ENCODE measurements at places on chromosomes 5 and 9.
A peak's percentile ranks its signal among the peaks of the same experiment; 100 is the strongest.

- no peak for DNase-seq
Measured at GRCh38 chr5:133698259-133698554, 85.9 kb upstream of the FSTL4 start.

- DNase-seq, result no peak
Measured at GRCh38 chr9:100730086-100730485, 152.2 kb downstream of the CAVIN4 start.

DNA sequence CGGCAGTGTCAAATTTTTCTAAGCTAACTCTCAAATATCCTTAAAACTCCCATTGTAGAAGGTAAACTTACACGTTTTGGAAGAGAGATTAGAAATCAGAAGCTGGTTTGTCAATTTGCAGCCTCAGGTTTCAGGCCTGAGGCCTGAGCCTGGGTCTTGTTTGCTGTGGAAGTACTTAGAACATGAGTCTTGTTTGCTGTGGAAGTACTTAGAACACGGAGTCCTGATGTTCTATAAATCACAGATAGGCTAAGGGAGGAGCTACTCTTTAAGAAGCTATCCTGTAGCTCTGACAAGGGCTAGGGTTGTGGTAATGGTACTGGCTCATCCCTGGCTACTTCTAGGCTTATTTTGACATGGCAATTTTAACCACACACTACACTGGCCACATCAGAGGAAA, 97.8 kb downstream of the FBXW11 start:
- no peak for DNase-seq

- DNase-seq, result peak; percentile 28
Measured at GRCh38 chr5:141951332-141951781, 6.6 kb downstream of the PCDH12 start.

- no peak for DNase-seq
Measured at GRCh38 chr9:127790094-127790855, 4.4 kb downstream of the CDK9 start.

- no peak for DNase-seq
Measured at GRCh38 chr5:138770291-138770690, 17.1 kb downstream of the CTNNA1 start.

- peak; percentile 22 for DNase-seq
Measured at GRCh38 chr9:113579283-113580040, 115.9 kb downstream of the RGS3 start.

DNA sequence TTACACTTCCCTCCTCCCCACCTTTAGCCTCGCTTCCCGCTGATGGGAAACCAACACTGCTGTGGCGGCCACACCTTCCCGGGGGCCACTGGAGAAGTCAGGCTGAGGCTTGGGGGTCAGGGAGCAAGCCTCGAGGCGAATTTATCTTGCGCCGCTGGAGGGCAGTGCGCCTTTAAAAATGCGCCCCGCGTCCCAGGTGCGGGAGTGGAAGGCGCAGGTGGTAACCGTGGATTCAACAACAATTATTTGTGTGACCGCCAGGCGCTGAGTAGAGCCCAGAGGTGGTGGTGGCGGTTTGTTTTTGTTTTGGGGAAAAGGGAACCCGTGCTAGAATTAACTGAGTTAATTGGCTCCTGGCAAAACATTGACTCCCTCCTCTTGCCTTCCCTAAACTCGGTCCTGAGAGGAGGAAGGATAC, 1.1 kb downstream of the CFAP77 start:
- peak; percentile 77 for DNase-seq

GRCh38 chr9:129458663-129459546, 162.0 kb downstream of the C9orf50 start:
- peak; percentile 44 for DNase-seq

GRCh38 chr5:116626272-116626723, 51.7 kb upstream of the SEMA6A start:
- DNase-seq, result no peak

DNA sequence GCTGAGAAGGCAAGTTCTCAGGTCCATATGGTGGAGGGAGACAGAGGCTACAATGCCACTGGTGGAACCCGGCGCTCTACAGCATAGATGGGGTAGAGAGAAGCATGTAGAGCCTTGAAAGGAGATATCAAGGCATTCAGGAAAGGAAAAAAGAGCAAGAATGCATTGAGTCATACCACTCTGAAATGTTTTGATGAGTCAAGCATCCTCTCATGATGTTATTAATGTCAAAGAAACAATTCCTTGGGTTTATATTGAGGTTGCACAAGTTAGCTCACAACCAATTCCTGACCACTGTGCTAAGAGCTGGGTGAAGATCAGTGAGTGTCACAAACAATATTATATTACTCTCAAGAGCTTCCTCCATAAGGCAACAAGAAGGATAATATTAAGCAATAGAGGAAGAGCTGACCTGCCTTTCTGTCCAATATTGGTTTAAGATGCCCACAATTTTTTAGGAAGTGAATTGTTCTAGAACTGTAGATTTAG, 178.0 kb downstream of the RFK start:
- no peak for DNase-seq

DNA sequence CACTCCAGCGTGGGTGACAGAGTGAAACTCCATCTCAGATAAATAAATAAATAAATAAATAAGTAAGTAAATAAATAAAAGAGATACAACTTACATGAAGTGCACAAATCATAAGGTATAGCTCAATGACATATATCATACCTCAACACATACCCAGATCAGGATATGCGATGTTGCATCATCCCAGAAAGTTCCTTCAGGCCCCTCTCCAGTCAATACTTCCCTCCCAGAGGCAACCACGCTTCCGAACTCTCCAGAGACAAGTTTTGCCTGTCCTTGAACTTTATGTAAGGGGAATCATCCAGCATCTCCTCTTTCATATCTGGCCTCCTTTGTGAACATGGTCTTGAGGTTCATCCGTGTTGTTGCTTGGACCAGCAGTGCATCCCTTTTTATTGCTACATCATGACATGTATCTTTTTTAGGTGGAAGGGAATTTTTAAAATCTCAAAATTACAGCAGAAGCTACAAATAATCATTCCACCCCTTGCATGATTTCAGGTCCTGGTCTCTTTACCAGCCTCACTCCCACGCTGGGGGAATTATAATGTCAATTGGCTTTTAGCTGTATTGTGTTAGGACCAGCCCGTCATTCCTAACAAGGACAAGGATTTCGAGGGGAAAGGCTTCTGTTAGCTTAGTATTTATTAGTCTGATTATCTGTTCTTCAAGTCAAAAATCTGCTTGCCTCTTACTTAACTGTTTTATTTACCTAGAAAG, 32.9 kb upstream of the AOPEP start:
- DNase-seq, result no peak

GRCh38 chr5:3047212-3047774, 295.8 kb upstream of the IRX2 start:
- DNase-seq, result no peak

DNA sequence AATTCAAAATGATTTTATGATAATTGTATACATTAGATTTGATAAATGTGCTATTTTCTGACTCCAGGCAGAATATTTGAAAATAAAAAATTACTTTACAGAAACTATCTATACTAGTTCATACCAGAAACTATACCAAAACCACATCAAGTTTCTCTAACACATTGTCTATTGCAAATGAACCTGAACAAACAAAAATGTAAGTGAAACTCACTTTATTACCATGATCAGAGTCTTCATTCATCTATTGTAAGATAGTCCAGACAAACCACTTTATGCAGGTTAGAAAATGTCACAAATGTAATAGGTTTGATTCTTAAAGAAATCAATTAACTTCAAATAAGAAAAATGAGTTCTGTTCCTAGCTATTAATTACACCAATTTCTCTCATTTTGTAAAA, 99.4 kb downstream of the OXCT1 start:
- DNase-seq, result no peak

DNA sequence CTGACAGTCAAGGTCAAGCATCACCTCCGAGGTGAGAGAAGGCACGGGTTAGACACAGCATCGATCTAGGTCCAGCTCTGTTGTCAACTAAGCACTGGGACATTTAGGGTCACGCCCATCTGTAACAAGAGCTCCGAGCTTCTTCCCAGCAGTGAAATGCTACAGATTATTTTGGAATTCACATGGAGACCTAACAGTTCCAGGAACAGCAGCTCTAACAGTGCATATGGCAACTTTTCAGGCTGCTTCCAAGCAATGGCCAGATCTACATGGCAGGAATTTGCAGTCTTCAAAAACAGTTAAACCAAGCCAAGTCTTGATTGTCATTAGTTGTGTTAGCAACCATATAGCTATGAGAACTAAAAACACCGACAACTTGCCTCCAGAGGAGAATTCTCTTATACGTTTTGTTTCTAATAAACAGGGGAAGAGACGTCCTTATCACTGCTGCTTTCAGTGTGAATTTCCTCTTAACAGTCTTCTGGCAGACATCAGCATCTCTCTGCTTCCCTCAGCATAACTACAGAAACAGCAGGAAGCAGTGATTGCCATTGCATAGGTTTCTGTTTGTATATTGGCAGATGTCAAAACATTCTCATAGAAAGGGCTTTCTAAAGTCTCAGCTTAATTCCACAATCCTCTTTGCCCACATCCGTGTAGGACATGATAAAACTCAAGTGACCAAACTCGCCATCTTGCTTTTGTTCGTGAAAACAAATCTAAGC, 242.1 kb upstream of the DAPK1 start:
- no peak for DNase-seq

GRCh38 chr5:139650689-139651042, 2.5 kb downstream of the CXXC5 start:
- DNase-seq, result no peak

GRCh38 chr9:83934569-83935275, 13.5 kb upstream of the KIF27 start:
- DNase-seq, result no peak

GRCh38 chr5:34669931-34670516, 13.9 kb downstream of the RAI14 start:
- no peak for DNase-seq

- no peak for DNase-seq
Measured at GRCh38 chr5:91188755-91189154, 194.4 kb downstream of the ARRDC3 start.

GRCh38 chr9:14243514-14244042, 70.4 kb downstream of the NFIB start:
- DNase-seq, result no peak

- DNase-seq, result no peak
Measured at GRCh38 chr5:123425431-123425830, 2.2 kb upstream of the CEP120 start.

DNA sequence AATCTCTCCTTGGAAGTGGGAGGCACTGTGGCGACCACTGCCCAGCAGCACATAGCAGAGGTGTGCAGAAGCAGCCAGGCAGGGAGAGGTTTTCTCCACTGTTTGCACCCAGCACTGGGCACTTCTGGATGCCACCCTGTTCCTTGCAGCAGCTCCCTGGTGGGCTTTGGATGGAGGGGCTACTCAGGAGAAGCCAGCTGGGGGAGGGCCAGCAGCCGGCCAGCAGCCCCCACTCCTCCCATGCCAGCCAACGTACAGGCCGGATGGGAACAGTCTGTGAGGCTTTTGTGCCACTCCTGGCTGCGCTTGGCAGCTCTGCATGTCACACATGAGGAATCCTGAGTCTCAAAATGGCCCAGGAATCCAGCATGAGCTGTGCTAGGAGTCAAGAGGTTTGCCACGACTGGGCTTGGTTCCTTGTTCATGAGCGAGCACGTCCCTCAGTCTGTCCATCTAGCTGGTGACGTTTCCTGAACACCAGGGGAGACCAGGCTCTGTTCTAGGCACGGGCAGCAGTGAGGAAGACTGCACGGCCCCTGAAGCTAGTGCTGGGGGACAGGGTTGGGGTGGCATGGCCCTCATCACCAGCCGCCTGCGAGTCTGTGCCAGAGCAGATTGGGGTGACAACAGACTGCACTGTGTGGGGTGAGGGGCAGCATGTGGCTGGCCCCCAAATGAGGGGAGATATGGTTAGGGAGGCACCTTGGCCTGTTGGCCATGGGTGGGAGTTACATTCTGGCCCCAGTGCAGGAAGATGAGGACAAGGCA, 10.1 kb downstream of the PHF2 start:
- no peak for DNase-seq

- DNase-seq, result no peak
Measured at GRCh38 chr9:92328225-92328624, 2.5 kb downstream of the CENPP start.

- DNase-seq, result no peak
Measured at GRCh38 chr9:14281136-14281795, 32.7 kb downstream of the NFIB start.

DNA sequence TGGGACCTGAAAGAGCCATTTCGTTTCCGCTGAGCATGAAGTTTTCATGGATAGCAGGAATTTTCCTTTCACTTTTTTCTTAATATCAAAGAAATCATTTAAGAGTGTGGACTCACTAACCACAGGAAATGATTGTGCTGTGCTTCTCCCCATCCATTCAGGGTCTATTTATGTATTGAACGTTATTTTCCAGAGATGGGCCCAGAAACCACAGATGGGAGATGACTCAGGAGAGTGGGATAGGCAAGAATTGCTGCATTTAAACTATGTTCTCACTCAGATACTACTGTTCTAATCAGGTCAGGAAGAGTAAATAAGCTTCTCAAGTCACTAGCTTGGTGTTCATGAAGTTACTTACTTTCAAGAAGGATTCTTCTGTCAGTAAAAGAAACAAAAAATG, 763.8 kb downstream of the DTWD2 start:
- no peak for DNase-seq

- no peak for DNase-seq
Measured at GRCh38 chr5:95086927-95087815, 197.7 kb downstream of the MCTP1 start.

- DNase-seq, result no peak
Measured at GRCh38 chr5:54908774-54909525, 76.4 kb downstream of the ESM1 start.

DNA sequence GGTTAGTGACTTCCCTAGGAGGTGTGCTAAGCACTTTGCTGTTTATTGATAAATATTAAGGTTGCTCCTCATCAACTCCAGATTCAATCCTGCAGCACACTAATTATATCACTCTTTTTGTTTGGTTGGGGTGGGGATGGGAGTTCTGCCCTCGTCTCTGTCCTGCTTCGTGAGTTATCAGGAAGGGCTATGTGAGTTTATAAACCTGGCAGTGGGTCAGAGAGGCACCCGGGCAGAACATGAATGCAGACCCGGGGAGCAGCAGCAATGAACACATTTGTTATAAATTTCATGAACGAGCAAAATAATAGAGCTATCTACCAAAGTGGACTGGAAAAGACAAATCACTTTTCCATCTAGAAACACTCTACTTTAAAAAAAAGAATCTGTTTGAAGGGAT, 125.5 kb upstream of the WWC1 start:
- no peak for DNase-seq

- DNase-seq, result no peak
Measured at GRCh38 chr9:128169492-128169891, 9.4 kb downstream of the BBLN start.

Measured in activated CD4-positive, alpha-beta T cell treated with anti-CD3 and anti-CD28 coated beads, Interleukin-2, amount 50 U/mL, for 48 hours (primary cell).